NCI-H446 treated with DMSO at 0.1 percent for 48 hours (cell line): ENCODE measurements at places on chromosomes 16 and 17.

GRCh38 chr17:42913981-42914617 is 13.5 kb downstream of the G6PC1 start:
- DNase-seq: no peak

DNA sequence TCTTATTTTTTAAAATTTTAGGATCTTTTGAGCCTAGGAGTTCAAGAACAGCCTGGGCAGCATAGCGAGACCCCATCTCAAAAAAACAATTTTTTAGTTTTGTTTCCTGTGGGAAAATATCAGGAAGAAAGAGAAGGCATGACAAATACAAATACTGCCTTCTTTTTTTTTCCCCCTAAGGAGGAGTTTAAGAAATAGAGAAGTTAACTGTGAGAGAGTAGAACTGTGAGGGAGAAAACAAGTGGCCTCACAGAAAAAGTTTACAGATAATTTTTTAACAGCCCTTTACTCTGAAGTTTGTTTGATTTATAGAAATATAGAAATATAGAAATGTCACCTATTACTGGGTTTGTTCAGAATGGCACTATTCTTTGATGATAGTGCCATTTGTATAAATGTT is 21.1 kb downstream of the TTYH2 start:
- DNase-seq: no peak

- no peak for DNase-seq
Observed at GRCh38 chr17:45380991-45381390, 51.7 kb downstream of the ARHGAP27 start.

- no peak for DNase-seq
Observed at GRCh38 chr17:79916991-79917901, 78.0 kb upstream of the CBX4 start.

GRCh38 chr16:53078765-53079485 is 24.1 kb downstream of the CHD9 start:
- DNase-seq: no peak

DNA sequence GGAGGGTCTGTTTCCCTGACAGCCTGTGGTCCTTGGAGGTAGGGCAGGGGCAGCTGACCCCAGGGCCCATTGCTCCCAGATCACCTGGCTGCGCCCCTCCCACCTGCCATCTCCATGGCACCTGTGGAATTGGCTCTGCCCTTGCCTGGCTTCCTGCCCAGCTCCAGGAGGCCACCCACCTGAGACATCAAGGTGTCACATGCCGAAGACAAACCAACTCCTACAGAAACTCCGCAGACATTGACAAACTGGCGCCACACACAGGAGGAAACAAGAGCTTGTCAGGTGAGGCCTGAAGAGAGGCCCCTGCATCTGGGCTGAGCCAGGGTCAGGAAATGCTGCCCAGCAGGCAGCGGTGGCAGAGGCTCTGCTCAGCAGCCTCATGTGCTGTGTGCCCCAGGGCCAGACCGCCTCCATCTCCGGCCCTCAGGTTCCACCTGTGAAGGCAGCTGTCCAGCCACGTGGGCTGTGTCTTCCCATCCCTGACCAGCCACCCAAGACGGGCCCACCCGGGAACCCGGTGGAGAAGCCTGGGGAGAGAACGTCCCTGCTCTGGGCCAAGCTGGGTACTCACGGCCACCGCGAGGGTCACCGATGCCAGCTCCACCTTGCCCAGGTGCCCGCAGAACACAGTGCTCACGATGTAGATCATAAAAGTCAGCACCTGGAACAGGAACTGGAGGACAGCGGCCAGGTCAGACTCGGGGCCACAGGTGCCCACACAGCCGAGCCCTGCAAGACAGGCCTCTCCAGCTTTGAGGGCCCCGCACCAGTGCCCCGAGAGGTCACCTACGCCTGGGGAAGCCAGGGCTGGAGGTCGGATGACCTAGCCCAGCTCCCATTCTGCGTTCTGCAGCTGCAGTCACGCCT is 1.6 kb downstream of the SLC47A2 start:
- no peak for DNase-seq

DNA sequence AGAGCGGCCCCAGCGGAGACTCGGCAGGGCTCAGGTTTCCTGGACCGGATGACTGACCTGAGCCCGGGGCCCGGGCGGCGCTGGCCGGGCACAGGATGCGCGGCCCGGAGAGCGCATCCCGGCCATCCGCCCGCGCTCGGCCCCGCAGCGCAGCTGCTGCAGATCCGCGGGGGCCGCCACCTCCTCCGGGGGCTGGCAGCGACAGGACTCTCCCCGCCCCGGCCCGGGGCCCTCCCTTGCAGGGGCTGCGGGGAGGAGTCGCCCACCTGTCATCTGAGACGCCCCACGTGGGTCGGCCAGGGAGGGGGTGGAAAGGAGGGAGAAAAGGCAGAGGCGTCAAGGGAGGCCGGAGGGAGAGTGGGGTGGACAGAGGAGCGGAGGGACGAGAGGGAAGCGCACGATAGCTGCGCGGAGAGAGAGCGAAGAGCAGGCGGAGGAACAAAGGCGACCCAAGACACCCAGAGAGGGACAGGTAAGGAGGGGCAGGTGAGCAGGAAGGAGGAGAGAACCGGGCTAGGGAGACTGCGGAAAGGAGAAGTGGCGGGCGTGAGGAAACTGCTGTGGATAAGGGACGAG is 471 bp upstream of the PRKAR1A start:
- DNase-seq: peak; percentile 53

GRCh38 chr16:49747654-49748053 is 108.3 kb downstream of the ZNF423 start:
- no peak for DNase-seq

- DNase-seq: no peak
Observed at GRCh38 chr17:76384987-76385891, 830 bp downstream of the SPHK1 start.
